NCI-H524 (cell line): ENCODE measurements at places on chromosomes 11 and 22.

DNA sequence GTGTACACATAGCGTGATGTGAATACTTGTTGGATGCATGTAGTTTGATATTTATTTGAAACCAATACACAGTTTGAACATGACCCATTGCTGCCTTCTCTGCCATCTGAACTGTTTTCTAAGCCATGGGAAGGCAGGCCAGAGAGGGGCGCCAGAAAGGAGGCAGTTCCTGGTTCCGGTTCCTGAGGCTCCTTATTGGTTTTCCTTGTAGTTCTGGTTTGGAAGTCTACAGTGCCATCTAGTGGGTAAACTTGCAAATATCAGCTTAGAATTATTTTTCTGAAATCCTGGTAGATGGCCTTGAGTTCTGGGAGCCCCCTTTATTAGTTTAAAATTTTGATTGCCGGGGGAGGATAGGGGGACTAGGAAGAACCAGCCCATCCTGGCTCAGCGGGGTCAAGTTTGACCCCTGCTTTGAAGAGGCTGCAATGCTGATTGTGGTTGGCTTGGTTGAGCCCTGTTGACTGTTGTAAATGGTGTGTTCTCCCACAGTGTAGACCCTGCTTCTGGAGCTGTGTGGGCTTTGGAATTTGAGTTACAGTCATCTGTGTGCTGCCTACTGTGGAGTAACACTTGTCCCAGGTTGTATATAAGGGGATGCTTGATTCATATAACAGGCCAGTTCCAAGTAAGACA, 48.4 kb downstream of the GRAMD1B start:
- peak; percentile 85 for DNase-seq

- DNase-seq: no peak
Measured at GRCh38 chr11:724049-724777, 18.2 kb downstream of the EPS8L2 start.

- no peak for DNase-seq
Measured at GRCh38 chr11:118099838-118100556, 13.2 kb upstream of the SMIM35 start.

- DNase-seq: no peak
Measured at GRCh38 chr22:44068422-44069191, 44.5 kb downstream of the PARVB start.

DNA sequence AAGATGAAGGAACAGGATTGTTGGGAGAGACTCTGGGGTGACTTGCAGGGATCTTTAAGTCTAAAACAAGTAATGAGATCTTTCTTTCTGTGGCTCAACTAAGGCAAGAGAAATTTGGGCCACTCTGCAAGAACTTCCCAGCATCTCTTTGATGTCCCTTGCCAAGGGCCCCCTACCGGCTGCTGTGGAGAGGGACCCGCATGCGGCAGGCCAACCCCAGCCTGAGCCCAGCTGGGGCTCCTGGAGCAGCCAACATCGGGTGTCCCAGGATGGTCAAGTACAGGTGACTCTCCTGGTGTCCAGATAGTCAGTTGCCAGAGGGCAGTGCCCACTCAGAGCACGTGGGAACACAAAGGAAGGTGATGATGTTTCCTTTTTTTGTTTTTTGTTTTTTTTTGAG, 363.2 kb downstream of the TBC1D22A start:
- DNase-seq: no peak

DNA sequence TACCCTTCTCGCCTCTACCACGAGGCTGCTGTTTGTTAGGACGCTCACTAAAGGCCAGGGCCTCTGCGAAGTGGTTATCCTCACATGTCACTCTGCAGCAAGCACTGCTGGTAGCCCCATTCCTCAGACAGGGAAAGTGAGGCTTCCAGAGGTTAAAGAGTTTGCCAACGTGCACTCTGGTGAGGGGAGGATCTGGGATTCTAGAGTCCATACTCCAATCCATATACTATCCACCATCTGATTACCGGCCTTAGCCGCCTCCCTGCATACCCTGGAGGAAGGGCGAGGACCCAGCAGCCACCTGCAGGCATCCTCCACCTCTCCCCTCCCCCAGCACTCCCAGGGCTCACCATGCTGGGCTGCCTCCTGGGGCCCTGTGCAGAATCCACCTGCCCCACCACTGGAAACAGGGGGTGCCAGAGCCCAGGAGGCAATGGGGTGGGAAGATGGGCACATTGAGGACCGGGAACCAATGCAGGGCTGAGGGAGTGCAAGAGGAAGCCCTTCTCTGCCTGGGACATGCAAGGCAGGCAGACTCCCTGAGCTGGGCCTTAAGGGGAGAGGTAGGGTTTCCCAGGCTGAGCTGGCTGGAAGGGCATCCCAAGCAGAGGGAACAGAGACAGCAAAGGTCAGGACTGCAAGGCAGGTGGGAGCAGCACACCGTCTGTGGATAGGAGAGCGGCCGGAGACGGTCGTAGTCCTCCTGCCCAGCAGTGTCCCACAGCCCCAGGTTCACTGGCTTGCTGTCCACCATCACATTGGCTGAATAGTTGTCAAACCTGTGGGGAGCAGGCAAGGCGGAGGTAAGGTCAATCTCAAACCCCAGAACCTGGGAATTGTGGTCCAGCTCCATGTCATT, 11.7 kb downstream of the RAC2 start:
- no peak for DNase-seq

DNA sequence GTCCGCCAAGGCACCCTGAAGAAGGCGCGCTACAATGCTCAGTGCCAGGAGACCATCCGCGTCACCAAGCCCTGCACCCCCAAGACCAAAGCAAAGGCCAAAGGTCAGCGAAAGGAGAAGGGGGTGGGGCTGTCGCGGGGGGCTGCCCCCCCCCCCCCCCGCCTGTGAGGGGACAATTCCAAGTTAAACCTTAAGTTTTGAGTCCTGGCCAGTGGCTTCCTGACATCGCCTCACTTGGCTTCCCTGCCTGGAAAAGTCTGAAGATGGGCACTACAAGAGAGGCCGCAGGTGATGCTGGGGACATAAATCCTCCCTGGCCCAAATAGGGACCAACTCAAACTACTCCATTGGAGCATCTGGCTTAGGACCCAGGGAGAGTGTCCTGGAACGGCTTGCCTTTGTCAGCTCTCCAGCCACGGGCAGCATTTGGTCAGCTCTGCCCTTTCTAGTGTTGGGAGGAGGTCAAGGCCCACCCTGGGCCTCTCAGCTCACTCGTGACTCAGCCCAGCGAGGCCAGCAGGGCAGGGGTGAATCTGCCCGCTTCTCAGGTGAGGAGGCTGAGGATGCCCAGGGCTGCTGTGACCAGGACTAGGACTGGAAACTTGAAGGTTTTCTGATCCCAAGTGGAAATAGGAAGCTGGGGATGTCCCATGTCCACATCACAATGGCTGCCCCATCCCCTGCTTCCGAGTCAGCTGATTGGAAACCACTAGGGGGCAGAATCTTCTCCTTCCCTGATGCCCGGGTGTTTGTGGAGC, 1.4 kb downstream of the MDK start:
- peak; percentile 54 for DNase-seq

DNA sequence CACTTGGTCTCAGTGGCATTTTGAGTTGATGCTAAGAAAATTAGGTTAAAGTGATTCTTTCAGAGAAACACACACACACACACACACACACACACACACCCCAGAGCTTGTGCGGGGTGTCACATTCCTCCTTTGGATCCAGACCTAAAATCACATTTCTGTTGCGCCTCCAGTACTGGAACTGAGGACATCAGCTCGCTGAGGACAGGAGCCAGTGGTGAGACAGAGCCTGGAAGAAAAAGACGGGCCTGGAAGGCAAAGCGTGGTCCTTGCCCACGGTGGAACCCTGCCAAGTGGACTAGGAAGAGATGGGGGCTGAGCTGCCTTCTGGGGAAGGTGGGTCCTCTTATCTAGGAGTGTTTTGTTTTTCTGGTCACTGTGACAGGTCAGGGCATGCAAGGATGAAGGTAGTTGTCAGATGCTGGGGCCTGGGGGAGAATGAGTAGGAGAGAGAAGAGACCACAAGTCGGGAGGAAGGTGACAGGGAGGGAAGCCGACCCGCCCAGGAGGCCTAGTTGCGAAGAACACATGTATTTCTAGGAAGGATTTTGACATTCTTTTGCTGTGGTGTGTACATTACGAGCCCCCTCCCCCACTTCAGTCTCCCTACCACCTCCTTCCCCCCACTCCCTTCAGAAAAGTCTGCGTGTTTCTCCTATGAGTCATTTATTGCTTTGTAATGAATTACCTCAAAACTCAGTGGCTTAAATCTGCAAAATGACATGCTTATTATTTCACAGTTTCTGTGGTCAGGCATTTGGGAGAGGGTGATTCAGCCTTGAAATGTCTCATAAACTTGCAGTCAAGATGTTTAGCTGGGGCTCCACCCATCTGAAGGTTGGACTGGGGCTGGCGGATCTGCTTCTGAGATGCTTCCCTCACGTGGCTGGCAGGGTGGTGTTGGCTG, 4.8 kb upstream of the ELFN2 start:
- DNase-seq: no peak

GRCh38 chr11:26859416-26859815, 134.5 kb upstream of the FIBIN start:
- no peak for DNase-seq

GRCh38 chr11:104609311-104610085, 288.8 kb downstream of the CASP12 start:
- no peak for DNase-seq

DNA sequence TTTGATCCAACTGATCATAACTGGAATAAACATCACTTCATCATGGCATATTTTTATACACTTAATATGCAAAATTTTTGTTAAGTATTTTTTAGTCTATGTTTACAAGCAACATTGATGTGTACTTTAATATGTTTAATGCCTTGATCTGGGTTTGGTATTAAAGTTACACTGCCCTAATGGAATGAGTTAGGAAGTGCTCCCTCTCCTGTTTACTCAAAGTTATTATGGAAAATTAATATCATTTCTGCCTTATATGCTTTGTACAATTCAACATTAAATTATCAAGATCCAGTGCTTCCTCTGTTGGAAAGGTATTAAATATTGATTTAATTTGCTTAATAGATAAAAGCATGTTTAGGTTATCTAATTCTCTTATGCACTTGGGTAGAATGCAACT, 927.3 kb upstream of the RAG2 start:
- no peak for DNase-seq

- DNase-seq: peak; percentile 89
Measured at GRCh38 chr11:118067006-118067405, 9.9 kb upstream of the TMPRSS4 start.
